ENCODE measurements at places on chromosomes 2 and 18.
A peak's percentile ranks its signal among the peaks of the same experiment; 100 is the strongest.

- DNase-seq, result peak; percentile 6
These were observed 80.5 kb upstream of the CYP1B1 start for GRCh38 chr2:38156436-38156835.

DNA sequence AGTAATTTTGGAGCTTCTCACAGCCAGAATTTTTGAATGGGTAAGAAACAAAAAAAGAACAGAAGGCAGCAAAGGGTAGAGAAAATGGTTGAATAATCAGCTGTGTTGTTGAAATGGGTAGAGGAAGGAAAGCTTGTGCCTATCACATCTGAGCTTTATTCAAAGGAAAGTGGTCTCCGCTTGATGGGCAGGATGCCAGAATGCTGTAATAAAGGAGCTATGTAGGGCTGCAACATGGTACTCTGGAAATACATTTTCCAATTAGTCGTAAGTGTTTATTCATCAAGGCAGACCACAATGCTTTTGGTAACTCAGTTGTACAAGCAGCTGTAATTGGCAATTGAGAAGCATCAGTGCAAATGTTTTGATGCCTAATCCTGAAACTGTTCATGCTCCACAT, 196.9 kb downstream of the ICOS start:
- no peak for DNase-seq

GRCh38 chr2:778731-779350, 101.6 kb upstream of the TMEM18 start:
- DNase-seq, result no peak

DNA sequence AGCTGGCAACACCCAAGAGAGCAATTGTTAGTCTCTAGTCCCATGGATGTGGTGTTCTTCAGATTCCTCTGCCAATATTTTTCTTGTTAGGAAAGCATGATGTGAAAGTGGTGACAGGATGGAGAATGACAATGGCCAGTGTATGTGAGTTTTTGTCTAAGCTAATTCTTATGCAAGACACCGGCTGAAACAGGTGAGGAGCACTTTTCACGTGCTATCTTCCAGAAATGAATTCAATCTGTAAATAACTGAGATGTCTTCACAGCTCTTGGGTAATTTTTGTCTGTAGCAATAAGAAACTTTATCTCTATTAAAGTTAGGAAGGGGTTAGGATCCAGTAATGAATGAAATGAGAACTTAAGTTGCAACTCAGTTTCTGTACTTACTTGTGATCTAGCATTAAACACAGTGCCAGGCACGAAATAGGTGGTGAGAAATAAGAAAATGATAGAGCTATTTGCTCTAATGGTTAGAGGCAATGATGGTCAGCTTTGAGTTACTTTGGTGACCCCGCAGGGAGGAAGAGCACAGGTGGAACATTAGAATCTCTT, 676 bp upstream of the AGPS start:
- no peak for DNase-seq

DNA sequence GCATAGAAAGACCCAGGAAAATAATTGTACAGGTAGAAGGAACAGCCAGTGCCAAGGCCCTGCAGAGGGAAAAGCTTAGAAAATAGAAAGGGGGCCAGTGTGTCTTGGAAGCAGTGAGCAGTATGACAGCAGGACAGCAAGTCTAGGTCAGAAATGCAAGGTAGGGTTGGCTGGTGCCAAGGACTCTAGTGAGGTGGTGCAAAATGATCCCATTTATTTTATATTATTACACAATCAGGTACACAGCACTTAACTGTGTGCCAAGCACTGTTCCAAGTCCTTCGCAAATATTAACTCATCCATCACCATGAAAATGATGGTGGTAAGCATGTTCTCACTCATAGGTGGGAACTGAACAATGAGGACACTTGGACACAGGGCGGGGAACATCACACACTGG, 100.0 kb downstream of the AQP4 start:
- no peak for DNase-seq

GRCh38 chr18:66752733-66753132, 148.8 kb upstream of the CDH19 start:
- DNase-seq, result peak; percentile 50

DNA sequence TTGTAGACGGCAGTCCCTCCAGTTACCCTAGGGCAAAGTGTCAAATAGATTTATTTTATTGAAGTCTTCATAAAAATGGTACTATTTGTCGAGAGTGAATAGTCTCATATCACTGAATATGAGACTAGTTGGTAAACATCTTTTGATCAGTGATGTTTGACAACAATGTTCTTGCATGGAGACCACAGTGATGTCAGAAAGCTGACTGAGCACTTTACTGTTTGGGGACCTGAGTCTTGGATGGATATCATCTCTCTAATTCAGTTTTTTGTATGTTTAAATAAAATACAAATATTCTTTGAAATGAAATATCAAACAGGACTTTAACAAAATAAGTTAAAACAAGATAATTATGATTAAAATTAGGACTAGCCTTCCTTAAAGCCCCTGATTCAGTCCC, 1315.4 kb upstream of the NRXN1 start:
- no peak for DNase-seq

GRCh38 chr2:106108351-106108750, 85.8 kb downstream of the UXS1 start:
- peak; percentile 47 for DNase-seq

GRCh38 chr2:96602330-96602823, 35.7 kb downstream of the KANSL3 start:
- DNase-seq, result no peak

DNA sequence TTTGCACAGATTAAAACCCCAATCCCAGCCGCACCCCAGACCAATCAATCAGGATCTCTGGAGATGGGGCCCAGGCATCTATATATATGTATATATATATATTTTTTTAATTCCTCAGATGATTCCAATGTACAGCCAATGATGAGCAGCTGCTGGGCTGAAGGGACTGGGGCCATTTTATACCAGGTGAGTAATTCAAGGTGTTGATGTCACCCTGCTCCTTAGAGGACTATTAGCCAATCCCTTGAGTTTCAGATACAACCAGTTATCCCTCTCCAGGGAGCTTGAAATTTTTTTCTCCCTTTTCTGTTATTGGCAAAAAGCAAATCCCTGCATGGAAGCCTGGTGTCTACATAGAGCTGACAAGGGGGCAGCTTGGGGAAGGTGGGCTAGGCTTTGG, 59.8 kb downstream of the MCFD2 start:
- DNase-seq, result no peak

DNA sequence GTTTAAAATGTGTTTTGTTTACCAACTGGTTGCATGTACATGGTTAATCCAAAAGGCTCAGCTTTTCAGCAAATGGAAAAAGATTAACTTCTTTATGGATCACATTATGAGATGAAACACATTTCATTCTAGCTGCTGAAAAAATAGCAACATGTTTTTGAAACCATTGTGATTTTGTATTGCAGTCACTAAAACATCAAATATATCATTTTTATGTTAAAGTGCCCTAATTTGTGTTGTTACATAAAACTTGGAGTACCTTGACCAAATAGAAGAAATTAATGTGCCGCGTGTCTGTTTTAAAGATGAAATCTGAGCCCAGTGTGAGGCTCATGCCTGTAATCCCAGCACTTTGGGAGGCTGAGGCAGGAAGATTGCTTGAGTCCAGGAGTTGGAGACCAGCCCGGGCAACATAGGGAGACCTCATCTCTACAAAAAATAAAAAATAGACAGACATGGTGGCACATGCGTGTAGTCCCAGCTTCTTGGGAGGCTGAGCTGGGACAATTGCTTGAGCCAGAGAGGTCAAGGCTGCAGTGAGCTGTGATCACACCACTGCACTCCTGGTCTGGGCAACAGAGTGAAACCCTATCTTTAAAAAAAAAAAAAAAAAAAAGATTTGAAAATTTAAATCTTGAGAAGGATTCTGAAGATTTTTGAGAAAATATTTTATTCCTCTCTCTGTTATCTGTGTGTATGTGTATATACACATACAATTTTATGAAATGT, 96.6 kb downstream of the FMNL2 start:
- DNase-seq, result no peak

GRCh38 chr18:28043631-28044030, 133.3 kb downstream of the CDH2 start:
- DNase-seq, result no peak

DNA sequence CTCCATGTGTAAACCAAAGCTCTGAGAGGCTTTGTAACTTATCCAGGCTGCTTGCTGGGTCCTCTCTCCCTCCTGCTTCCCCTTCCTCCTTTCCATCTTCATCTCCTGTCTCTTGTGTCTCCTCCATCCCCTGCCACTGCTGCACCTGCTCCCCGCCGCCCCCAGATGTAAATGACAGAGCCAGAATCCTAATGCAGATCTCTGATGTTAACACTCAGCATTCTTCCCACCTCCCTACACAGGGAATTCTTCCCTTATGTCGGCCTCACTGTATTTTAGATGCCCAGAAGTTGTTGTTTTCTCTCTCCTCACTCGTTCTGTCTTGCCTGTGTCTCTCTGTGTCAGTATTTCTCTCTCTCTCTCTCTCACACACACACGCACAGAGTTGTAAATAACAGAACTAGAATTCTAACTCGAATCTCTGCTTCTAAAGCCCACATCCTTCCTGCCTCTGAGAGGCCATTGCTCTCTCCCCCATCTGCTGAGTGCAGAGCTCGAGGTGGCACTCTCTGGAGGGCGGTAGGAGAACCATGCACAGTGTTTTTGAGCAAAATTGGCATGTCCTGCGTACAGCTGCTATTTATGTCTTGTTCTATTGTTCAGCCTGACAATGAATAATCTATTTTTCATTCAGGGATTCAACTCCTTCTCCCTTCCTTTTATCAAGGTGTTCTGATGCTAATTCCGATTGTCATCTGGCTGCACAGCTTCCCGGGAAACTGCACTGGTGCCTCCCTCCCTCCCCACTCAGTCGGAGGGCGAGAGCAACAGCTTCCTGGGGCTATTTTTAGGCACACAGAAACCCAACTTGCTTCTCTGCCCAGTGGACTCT, 219.9 kb downstream of the SH3RF3 start:
- DNase-seq, result no peak

DNA sequence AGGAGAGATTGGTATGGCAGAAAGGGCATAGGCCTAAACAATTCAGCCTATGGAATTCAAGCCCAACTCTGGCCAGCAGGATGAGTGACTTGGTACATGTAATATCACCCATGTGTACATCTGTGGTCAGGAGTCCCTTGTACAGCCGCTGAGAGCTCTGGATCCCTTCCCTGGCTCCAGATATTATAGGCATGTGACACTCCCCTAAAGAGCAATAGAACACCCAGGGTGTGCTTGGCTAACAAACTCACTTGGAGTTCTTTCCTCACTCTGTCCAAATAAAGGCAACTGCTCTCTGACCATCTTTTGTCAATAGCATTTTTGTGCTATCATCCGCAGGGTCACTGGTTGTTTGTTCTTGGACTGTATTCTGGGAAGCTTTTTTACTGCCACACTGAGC, 197.4 kb upstream of the NCKAP5 start:
- DNase-seq, result no peak

GRCh38 chr2:232611559-232612218, 21.7 kb upstream of the EFHD1 start:
- peak; percentile 90 for DNase-seq

DNA sequence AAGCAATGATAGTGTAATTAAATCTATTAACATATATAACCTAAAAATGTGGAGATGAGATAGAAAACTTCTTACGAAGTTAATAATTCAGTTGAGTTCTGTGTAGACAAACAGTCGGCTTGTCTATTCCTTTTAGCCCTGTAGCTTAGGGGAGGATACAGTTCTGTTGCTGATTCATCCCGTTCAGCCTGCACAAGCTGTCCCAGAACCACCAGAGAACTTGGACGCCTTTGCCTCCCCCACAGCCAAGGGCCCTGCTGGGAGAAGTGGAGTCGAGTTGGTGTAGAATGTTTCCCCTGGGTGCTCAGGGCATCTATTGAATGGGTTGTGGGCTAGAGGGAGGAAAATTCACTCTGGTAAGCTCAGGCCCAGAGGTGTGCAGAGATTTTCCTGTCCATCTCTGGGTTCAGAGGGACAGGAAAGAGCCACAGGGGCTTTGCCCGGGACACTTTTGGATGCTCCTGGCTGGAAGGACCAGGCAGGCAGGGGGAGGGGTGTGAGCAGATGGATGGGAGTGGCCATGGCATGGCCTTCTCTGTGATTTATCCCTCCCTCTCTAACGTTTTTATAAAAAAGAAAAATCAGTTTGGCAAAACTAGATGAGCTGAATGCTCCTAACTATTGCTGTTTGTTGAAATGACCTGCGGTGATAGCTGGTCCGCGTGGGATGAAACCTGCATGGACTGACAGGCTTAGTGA, 42.8 kb upstream of the GALR1 start:
- DNase-seq, result no peak

DNA sequence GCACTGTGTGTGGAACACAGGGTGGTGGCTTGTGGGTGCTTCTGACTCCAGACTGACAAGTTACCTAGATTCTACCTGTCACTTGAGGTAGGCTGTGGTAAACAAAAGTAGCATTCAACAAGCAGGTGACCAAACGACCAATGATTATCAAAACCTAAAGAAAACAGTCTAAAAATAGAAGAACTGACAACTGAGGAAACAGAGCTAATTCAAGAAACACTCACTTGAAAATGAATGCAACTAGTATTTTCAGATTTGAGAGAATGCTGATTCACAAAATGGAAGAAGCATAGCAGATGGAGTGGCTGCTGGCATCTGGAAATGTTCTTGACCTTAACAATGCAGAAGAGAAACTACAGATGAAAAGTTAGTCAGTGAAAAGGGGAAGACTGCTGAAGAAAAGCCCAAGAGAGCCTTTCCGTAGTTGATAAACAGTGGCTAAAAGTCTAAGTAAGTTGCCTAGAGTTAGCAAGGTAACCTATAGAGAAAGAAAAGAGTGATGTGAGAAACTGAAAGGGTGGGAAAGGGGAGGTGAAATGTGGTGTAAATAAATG, 170.4 kb downstream of the NCK2 start:
- no peak for DNase-seq

- DNase-seq, result peak; percentile 80
These were observed 2.5 kb upstream of the CNDP2 start for GRCh38 chr18:74493689-74494088.

GRCh38 chr2:18927525-18928232, 338.3 kb upstream of the NT5C1B start:
- DNase-seq, result no peak

DNA sequence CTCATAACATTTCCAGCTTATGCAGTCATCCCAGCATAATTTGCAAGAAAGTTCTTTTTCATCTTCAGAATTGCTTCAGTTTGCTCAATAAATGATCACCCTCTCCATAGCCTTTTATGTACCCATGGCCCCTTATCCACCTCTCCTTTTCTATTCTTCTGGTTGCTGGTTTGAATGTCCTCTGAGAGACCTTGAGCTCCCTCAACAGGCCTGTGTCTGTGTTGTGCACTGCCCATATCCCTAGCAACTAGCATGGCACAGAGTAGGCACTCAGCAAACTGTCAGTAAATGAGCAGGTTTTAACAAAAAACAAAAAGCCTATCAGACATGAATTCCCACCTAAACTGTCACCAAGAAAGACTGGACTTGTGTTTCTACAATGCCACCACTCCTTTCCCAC, 160.5 kb downstream of the AKAIN1 start:
- no peak for DNase-seq

- DNase-seq, result peak; percentile 20
These were observed 216.6 kb downstream of the HDAC4 start for GRCh38 chr2:239184179-239184578.

GRCh38 chr2:68692511-68692910, 42.1 kb upstream of the ARHGAP25 start:
- no peak for DNase-seq

Measured in islet precursor cell (in vitro differentiated cells).